ENCODE measurements at places on chromosomes 16 and 17.
A peak's percentile ranks its signal among the peaks of the same experiment; 100 is the strongest.

DNA sequence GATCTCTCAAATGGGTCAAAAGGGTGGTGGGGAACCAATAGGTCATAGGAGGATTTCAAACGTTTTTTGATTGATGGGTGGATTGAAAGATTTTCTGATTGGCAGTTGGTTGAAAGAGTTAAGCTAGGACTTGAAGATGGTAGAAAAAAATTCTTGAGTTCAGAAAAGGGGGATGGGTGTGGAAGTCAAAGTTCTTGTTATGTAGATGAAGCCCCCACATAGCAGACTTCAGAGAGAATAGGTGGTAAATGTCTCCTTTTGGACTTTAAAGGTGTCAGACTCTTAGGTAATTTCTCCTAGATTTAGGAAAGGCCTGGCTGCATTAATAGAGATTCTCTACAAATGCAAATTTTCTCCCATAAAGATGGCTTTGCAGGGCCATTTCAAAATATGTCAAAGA, 163.3 kb downstream of the HS3ST4 start:
- no peak for DNase-seq

- DNase-seq: no peak
Observed at GRCh38 chr16:67000384-67001351, 12.3 kb downstream of the CES4A start.

DNA sequence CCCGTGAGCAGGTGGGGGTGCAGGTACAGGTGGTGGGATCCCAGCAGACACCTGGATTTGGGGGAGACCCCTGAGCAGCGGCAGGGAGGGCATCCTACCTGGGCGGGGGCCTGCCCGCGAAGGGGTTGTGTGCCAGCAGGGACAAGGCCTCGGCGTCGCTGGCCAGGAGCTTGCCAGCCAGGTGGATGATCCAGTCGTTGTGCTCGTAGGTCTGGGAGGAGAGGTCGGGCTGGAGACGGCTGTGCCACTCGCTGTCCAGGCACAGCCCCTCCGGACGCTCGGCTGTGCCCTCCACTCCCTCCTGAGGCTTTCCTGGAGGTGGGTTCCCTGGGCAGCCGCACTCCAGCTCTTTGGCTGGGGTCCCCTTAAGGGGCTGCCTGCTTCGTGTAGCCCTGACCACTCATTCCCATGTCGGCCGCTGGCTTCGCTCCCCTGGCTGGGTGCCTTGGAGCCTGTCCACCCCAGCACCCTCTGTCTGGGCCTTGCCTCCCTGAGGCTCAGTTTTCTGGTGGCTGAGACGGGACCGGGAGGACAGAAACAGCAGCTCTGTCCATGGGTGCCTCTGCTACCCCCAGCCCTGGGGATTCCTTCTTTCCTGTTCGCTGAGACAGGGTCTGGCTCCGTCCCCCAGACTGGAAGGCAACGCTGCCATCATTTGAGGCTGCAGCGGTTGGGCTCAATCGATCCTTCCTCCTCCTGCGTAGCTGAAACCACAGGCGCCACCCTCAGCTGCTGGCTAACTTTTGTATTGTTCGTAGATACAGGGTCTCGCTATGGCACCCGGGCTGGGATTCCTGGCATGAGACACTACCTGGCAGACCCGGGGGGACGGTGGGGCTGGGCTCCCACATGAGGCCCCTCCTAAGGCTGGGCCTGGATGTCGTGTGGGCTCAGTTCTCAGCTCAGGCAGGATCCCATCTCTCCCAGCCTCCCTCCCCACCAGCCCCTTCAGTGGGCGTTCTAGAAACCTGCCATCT, 68.6 kb upstream of the GNG13 start:
- no peak for DNase-seq

DNA sequence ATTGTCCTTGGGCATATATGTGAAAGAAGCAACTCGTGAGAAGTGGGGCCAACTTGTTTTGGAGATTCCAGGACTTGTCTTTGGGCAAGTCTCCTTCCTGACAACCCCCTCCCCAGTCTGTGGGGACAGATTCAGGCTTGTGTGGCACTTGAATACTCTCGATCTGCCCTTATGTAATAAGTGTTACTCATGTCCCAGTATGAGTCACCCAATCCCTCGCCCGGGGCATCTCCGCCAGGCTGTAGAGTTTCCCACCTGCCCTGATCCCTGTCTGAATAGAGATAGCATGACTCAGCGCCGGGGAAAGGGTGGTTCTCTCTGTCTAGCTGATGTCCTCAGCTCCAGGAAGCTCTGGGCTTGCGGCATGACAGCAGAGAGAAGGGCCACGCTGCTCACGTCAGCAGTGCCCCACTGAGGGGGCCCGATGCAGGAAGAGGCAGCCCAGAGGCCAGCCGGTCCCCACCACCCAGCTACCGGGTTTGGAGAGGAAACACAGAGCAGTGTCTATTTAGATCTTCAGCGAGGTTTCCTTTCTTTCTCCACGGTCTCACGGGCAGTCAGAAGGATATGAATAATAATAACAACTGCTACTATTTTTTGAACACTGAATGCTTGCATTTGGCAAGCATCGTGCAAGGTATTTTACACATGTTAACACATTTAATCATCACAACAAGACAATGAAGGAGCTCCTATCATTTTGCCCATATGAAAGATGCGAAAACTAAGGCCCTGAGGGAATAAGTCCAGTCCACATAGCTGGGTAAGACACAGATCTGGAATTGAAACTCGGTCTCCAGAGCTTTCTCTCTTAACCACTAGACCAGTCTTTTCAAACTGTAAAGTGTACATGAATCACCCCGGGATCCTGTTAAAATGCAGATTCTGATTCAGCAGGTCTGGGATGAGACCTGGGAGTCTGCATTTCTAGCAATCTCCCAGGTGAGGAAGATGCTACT, 426.7 kb upstream of the MAF start:
- peak; percentile 50 for DNase-seq

- no peak for DNase-seq
Observed at GRCh38 chr16:84911486-84912216, 91.9 kb downstream of the CRISPLD2 start.

DNA sequence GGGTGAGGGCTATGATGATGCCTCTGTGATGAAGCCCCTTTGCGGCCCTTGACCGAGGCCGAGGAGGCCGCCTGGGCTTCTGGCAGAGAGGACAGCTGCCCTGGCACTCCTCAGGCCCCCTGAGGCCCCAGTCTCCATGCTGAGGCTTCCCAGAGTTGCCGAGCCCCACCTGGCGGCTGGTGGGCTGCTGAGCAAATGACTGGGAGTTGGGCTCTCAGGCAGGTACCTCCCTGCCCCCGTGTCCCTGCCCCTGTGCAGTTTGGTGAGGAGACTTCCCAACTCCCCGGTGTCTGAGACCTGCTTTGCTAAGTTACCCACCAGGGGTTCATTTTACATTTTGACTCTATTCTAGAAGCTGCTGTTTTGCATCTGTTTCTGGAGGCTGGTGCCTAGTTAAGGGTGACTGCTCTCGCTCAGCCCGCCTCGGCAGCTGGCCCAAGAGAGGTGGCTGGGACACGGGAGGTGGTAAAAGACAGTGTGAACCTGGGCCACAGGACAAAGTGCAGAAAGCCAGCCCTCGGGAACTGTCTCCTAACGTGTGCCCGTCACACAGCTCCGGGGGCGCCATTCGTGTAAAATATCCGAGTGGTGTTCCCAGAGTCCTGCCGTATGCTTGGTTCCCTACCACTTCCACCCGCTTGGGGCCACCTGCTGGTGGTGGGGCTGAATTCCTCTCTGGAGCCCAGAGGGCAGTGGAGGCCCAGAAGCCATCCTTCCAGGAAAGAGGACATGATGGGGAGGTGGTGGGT, 134.5 kb downstream of the RAB11FIP4 start:
- no peak for DNase-seq

DNA sequence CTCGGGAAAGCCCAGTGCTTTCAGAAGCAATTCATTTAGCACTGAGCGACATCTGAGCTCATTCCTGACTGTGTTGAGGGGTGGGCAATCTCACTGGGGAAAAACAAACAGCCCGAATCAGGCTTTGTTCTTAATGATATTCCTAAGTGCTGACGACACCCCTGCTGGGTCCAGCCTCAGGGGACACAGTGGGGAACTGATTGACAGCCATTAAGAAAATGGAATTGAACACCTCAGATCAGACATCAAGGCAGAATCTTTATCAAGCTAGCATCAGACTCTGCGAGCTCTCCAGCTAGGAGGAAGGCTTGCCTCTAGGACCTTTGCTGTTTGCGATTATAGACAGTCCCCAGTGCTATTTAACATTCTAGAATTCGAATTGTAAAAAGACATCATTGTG, 22.5 kb upstream of the LYRM9 start:
- no peak for DNase-seq

DNA sequence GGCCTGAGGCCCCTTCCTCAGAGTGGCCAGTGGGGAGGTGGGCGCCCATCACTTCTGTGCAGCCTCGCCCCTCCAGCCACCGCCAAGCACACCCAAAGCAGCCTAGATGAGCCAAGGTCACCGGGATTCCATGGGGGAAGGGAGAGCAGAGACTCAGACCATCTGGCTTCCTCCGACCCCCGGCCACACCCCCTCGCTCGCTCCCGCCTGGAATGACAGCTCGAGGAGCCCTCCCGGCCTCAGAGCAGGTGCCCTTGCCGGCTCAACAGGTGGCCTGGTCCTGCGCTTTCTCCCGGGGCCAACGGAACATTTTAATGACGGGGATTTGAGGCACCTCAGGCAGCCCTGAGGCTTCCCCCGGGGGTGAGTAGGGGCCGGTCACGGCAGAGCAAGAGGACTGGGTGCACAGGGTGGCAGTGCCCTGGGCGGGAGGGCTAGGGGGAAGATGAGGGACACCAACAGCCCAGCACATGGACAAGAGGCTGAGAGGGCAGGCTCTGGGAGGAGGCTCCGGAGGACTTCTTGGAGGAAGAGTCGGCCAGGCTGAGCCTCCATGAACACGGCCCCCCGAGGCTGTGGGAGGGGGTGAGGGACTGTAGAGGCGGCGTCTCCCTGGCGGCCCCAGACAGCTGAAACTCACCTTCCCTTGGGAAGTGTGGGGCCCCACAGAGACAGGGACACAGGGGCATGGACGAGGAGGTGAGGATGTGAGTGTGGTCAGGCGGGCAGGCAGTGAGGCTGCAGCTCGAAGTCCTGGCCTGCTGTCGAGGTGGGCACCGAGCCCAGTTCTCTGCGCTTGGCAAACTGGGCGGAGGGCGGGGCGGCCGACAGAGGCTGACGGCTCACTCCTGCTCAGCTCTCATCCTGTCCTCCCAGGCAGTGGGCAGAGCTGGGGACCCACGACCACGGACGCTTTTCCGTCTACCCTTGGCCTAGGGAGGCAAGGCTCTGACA, 12.5 kb upstream of the C1QTNF8 start:
- no peak for DNase-seq

GRCh38 chr17:3804503-3804931, 3.5 kb upstream of the ITGAE start:
- no peak for DNase-seq

DNA sequence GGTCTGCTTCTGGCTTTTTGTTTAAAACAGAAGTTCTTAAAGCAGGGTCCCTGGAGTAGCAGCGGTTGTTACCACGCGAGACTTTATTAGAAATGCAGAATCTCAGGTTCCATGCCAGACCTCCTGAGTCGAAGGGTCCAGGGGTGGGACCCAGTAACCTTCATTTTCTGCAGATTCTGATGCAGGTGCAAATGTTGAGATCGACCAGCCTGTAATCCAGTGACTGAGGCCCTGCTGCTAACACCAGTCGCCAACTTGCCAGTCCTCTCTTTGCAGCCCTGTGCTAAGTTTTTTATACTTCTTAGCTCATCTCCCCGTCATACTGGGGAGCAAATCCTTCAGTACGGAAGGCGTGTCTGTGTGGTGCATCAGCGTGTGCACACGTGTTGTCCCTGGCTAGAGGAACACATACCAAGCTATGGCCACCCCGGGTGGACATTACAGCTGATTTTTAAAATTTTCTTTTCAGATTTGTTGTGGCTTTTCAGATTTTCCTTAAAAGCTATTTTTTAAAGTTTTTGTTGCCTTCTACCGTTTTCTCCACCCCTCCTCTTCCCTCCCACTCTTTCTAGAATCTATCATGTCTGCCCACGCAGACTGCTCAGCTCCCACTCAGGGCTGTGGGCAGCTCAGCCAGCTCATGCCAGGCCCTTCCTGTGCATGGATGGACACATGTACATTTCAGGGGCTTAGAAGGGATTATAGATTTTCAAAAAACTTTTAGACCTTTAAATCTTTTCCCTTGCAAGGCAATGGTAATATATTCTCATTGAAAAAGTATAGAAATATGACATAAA, 57.7 kb downstream of the MEAK7 start:
- no peak for DNase-seq

- DNase-seq: no peak
Observed at GRCh38 chr16:22086440-22086839, 5.9 kb upstream of the VWA3A start.

DNA sequence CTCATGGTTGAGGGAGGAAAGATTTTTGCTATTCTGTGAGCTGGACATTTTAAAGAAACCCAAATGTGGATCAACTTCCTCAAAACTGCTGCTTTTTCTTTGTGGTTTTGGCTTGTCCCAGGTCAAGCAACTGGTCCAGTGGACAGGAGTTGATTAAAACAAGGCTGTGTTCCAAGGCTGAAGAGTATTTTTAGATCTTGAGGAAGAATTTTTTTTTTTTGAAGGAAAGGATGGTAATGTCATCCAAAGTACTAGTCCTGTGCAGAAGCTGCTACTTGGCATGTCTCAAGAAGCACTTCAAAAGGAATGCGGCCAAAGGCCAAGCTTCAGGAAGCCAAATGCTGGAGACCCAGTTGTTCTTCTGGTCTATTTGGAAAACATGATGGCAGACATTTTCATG, 8.0 kb upstream of the MYH2 start:
- no peak for DNase-seq

DNA sequence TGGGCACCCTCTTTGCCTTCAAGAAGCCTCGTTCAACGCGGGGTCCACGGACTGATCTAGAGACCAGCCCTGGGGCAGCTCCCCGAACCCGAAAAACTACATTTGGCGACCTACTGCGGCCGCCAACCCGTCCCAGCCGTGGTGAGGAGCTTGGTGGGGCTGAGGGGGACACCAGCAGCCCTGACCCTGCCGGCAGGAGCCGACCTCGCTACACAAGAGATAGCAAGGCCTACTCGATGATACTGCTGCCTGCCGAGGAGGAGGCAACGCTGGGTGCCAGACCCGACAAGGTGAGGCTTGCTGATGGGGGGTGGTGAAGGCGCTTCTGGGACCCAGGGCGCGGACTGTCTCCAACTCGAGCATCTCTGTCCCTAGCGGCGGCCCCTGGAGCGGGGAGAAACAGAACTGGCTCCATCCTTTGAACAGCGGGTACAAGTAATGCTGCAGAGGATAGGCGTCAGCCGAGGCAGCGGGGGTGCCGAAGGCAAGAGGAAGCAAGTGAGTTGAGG, 5.6 kb downstream of the ACD start:
- no peak for DNase-seq

DNA sequence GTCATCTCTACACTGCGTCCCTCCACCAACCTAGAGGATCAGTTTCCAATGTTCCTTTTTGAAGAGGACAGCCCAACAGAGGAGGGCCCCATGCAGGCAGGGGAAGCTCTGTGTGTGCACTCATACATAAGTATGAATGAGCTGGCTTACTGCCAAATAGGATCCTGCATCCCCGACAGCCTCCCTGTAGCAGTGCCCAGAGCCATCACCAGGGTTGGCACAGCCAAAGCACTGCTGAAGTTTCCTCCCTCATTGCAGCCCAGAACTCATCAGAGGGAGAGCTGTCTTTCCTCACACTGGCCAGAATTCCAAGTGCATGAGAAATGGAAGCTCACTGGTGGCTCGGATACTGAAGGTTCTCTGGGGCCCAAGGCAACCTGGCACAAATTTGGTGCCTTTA, 114.4 kb downstream of the ASIC2 start:
- DNase-seq: no peak

GRCh38 chr16:67179421-67180080, 4.2 kb downstream of the MATCAP1 start:
- no peak for DNase-seq

Data from GOT3 (cell line).